ENCODE measurements at places on chromosomes 5 and 9. TPM values are rescaled to one million over a fixed set of nuclear protein-coding genes. Genes with fewer than 3 reads are reported as not detected.

DNA sequence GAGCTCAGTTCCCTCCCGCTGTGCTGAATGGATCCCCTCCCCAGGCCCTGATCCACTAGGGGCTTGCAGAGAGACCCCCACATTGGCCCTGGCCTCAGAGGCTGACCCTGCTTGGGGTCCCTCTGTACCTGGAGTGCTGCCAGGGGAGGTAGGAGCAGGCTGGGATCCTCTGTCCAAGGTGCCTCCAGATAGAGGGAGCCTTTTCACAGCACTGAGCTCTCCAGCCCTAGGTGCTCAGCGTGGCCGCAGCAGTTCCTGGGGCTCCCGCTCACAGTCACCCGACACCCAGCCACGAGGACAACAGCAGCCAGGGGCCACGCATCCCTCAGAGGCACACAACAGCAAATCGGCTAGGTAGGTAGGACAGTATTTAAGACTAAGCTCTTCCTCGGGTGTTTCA, 62.2 kb upstream of the IRX2 start:
- DNase-seq: no peak

DNA sequence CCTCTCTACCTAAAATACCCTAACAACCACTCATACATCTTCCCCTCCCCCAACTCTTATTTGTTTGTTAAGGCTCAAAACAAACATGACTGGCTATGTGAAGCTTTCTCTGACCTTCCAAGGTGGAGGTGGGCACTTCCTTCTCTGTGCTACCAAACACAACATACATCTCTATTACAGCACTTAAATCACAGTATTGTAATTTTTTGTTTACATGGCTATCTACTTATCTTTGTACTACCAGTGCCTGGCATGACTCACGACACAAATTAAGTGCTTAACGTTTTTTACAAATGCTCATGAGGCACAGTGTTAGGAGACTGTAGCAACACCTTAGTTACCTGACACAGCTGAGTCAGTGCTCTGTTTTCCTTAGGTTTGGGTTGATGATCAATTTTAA, 18.6 kb downstream of the HOMER1 start:
- DNase-seq: no peak

DNA sequence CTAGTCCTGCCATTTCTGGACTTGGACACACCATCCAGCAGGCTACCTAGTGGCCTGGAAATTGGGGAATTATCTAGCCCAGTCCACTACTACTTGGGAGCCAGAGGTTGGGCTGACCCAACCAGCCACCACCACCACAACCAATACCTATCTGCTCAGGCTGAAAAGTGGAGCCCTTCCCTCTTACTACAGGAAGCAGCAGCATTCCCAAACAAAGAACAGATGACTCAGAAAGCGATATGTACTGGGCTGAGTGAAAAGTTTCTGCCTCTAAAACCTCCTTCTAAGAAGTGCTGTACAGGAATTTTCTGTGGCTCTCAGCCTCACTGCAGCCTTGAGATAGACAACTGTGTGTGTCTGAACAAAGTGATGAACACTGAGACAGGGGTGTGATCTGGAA, 279.4 kb downstream of the CDH10 start:
- DNase-seq: no peak

DNA sequence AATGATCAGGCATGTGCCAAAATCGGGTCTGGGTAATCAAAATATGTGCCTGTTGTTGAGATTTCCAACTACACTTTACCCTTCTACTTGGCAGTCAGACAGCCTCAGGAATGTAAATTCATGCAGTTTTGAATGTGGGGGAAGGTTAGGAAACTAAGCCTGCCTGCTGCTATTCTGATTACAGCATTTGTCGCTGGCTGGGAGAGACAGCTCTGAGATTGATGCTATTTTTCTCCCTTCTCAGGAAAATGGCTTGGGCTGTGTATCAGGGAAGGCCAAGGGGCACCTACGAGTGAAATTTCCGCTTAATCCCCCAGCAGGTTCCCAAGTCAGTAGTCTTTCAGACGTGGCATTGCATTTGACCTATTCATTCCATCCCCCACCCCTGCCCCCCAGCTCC, 3.6 kb upstream of the RGS7BP start:
- DNase-seq: no peak

GRCh38 chr5:172558076-172558976, 82.7 kb upstream of the NEURL1B start:
- DNase-seq: no peak

- no peak for DNase-seq
These were observed 73.0 kb upstream of the SNX2 start for GRCh38 chr5:122701640-122702523.

DNA sequence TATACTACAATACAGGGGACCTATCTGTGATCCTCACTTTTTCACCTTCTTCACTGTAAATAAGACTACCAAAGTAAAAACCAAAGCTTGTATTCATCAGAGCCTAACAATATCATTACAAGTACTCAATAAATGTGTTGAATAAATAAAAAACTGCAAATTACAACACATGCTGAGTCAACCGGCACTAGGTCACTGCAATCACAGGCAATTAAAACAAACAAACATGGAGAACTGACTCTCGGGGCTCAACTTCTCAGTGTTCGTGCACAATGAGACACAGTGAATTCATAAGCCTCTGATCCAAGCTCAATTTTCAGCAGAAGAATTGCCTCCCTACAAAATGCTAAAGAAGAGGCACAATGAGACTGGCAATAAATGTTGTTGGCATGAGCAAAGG, 69.2 kb downstream of the CDK5RAP2 start:
- DNase-seq: no peak

- DNase-seq: no peak
These were observed 1106.0 kb downstream of the TAF11L14 start for GRCh38 chr5:18740301-18740700.

DNA sequence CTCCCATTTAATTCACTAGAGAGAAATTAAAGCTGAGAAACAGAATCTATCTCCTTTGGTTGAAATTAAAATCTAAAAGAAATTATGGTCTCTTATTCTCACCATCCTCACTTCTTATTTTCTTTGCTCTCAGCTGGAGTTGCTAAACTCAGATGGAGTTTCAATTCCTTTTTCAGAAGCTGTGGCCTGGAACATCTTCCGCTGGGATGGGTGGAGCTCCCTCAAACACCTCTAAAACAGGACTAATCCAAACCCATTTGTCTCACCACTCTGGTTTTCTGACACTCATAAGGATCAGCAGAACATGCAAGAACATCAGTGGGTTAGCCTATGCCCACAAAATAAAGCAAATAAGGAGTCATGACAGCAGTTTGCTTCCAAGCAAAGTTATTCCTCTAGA, 39.6 kb upstream of the CEP78 start:
- no peak for DNase-seq

DNA sequence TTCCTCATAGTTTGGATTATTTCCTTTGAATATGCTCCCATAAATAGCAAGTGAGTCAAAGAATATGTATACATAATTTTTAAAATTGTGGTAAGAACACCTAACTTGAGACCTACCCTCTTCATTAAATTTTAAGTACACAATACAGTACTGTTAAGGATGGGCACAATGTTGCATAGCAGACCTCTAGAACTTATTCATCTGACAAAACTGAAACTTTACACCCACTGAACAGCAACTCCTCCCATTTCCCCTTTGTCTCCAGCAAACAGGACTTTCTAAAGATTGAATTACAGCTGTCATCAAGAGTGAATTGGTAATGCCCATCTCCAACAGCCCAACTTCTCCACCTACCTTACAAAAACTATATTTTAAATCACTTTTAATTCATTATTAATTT, 388.9 kb downstream of the HTR1A start:
- DNase-seq: no peak

DNA sequence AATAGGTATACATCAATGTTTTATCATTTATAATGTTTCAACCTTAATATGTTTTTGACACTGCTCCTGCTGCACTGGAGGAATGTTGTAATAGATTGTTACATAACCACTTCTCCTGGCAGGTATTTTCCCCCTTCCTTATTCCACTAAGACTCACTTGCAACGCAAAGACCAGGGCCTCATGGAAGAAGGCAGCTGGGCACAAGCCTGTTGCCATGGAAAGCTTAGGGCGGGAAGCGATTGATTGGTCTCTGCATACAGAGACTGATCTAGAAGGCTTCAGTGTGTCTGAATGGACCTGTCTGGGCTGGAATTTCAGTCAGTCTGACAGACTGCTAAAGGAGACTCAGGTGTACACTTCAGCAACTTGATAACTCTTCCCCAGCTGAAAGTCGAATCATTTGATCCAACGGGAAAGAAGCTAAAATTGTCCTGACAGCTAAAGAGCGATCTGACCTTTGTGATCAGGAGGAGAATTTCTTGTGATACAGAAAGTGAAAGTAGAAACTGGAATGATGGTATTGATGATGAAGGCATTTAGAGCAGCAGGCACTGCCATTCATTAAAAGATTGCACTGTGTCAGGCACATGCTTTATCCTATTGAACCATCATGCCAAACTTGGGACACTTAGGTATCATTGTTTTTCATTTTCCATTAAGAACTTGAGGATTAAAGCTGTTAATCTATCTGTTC, 65.1 kb downstream of the GRIA1 start:
- DNase-seq: no peak

- DNase-seq: peak; percentile 75
These were observed 72.6 kb downstream of the PIK3R1 start for GRCh38 chr5:68287976-68288706.

DNA sequence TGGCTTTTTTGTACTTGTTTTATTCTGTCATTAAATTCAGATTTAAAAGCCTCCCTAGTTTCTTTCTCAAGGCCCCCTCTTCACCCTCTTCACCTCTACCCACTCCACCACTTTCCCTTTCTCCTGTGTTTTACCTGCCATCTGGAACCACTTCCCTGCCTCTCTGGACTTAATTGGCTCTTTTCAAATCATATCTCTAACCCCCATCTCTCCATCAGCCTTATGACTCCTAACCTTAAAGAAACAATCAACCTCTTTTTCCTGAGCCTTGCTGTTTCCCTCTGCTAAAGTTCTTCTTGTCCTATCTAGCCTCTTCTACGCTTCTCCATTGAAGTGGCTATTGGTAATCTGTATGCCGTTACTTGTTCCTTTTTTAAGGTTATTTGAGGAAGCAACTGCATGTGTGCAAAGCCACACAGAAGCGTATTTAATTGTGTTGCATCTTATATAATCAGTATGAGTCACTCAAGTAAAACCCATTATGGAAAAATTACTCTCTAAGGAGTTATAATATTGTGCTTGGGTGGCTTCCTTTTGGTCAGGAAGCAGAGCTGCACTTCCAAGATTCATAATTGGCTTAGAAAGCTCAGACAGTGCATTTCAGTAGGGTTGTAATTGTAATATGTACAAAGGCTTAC, 653.6 kb upstream of the ITGA1 start:
- DNase-seq: no peak

DNA sequence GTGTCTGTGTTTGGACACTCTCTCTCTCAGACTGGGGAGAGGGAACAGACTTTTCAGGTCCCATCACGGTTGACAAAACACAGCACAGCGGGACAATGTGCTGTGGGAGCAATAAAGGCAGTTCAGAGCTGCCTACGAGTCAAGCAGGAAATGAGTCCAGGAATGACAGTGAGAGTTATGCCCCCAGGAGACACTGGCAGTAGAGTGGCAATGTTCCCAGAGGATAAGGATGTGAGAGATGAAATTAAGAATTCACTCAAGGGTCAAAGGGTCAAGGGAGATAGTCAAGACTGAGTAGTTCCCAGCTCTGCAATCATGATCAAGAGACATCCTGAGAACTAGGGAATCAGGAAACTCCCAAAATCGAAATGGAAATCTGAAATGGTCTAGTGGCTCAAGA, 156.1 kb downstream of the LURAP1L start:
- no peak for DNase-seq

GRCh38 chr9:109641372-109641659, 138.7 kb upstream of the PALM2AKAP2 start:
- no peak for DNase-seq

- DNase-seq: no peak
These were observed 48.0 kb downstream of the ELL2 start for GRCh38 chr5:95913663-95914062.

GRCh38 chr9:89891591-89892304, 286.9 kb downstream of the GADD45G start:
- DNase-seq: no peak

DNA sequence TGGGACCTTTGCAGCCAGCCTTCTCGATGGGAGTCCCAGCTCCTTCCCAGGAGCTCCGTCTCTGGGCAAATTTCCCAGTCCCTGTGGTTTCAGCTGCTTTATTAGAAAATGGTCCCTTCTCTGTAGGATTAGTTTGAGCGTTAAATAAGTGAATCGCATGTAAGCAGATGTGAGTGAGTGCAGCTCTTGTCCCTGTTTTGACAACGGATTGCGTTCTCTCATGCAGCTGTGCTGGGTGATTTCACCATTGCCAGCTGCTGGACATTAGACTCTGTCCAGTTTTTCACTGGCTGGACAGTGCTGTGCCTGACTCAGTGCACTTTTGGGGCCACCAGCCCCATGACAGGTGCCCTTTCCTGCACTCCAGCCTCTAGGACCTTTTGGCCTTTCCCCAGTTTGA, 11.6 kb upstream of the CEL start:
- DNase-seq: no peak

DNA sequence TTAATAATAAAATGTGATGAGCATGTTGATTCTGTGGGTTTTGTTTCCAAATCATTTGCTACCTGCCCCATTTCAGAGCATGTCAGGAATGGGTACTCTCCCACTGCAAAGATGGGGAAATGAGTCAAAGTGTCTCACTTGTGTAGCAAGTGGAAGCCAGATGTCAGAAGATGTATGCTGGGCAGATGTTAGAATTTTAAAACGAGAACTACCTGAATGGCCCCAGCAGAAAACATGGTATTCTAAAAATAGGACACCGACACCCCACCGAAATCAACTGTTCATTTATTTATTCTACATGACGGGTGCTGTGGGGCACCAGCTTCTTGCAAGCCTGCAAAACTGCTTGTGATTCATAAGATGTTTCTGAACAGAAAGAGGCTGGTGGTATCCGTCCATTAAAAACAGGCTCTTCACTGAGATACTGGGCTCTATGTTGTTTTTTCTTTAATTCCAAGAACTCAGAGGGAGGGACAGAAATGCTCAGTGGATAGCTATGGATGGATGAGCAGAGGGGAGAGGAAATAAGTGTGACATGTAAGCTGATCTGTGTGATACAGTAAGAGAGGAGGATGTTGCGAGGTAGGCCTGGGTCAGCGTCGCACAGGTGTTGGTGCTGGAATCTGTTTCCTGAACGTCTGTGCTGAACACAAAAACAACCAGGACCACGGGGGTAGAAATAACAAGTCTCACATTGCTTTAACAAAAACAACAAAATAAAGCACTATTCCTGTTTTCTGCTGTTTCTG, 157.2 kb downstream of the EFNA5 start:
- no peak for DNase-seq

AJM1 gene
- total RNA-seq: 0.69 TPM

POLR1E gene
- total RNA-seq: 32.4 TPM

PCDHGA7 gene
- total RNA-seq: 6.9 TPM

SEC16A gene
- 24.3 TPM for total RNA-seq

SLC45A2 gene
- not detected for total RNA-seq

ZNF879 gene
- total RNA-seq: 11.9 TPM

CTSV gene
- total RNA-seq: 0.42 TPM

CDKN2A gene
- 0.85 TPM for total RNA-seq

BAAT gene
- total RNA-seq: not detected

SCGB3A1 gene
- not detected for total RNA-seq

NKD2 gene
- total RNA-seq: 1.3 TPM

CDC25C gene
- total RNA-seq: 6.1 TPM

All from urinary bladder (tissue), 4 donors.